ENCODE measurements at places on chromosomes 2 and 18.

GRCh38 chr2:177694348-177694747 lies 301.8 kb downstream of the AGPS start:
- DNase-seq = no peak

- DNase-seq = no peak
Measured at GRCh38 chr2:16028644-16029043, 88.3 kb downstream of the MYCN start.

DNA sequence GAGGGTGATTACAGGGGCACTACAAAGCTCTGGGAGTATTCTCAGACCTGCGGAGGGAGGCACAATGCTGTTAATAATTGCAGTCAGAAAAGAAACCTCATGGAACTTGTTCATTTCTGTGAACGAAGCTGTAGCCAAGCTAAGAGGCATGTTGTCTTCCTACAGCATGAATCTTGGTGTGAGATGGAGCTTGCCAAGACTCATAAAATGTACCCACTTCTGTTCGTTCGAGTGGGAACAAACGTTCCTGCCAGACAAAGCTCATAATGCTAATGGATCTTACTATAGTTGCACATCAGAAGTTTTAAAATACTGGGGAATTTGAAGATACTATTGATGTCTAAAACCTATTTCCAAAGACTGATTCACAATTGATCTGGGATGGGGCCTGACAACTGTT lies 489.1 kb downstream of the ZEB2 start:
- no peak for DNase-seq

GRCh38 chr2:7203056-7203467 lies 285.9 kb downstream of the RNF144A start:
- DNase-seq = peak; percentile 42

DNA sequence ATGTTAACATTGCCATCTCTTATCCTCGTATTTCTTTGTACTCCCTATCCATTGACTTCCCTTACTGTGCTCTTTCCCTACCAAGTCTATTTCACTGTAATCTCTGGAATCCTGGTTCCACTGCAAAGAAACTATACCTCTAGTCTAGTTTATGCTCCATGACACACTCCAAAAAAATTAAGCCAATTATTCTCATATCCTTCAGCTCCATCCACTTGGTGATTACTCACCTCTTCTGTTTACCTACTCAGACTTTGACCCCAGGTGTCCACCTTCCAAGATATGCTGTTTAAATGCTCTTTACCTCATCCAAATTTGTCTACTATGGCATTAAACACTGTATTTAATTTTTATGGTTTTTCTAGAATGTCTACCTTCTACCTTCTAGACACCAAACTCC lies 137.9 kb downstream of the ATAD2B start:
- DNase-seq = no peak

DNA sequence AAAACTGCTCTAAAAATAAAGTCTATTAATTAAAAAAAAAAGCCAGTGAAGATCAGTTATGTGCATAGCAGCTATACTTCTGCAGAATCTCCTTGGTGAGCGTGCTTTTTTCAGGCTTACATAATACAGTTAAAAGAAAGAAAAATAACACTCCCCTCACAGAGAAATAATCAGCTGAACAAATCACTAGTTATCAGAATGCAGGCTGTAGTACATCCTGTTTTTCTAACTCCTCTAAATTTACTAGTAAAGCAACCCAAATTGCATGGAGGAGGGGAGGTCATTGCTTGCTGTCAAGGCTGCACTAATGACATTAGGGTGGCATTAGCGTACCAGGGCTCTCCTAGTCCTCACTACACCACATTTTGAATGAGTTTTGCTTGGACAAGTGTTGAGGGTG lies 192.2 kb downstream of the PLCL1 start:
- DNase-seq = no peak

DNA sequence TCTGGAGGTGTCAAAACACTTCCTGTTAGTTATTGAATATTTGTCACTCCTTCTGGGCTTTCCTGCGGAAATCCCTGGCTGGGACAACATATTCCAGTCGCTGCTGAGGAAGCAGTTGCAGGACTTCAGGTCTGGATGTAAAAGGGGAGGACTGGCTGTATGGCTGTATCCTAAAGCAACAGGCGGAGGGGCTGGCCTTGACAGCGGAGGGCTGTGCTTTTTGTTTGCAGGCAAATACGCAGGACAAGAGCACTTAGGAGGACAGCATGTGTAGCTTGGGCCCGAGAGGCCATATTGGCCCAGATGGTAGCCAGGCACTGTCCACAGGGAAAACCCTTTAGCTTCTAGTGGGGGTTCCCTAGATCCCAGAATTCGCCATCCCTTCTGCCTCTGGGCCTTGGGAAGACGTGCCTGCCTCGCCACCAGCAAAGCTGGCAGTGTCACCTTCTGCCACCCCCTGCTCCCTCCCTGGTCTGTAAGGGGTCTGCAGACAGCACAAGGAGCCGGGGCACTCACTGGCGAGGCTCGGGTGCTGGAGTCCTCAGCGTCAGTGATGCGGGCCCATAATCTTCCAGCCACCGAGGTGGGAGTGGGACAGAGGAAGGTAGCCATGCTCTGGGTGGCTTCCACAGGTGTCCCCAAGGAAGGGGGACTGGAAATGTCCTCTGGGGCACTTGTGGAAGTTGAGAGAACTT lies 6.7 kb downstream of the NPPC start:
- no peak for DNase-seq

- DNase-seq = no peak
Measured at GRCh38 chr2:11234309-11234708, 79.0 kb downstream of the SLC66A3 start.

DNA sequence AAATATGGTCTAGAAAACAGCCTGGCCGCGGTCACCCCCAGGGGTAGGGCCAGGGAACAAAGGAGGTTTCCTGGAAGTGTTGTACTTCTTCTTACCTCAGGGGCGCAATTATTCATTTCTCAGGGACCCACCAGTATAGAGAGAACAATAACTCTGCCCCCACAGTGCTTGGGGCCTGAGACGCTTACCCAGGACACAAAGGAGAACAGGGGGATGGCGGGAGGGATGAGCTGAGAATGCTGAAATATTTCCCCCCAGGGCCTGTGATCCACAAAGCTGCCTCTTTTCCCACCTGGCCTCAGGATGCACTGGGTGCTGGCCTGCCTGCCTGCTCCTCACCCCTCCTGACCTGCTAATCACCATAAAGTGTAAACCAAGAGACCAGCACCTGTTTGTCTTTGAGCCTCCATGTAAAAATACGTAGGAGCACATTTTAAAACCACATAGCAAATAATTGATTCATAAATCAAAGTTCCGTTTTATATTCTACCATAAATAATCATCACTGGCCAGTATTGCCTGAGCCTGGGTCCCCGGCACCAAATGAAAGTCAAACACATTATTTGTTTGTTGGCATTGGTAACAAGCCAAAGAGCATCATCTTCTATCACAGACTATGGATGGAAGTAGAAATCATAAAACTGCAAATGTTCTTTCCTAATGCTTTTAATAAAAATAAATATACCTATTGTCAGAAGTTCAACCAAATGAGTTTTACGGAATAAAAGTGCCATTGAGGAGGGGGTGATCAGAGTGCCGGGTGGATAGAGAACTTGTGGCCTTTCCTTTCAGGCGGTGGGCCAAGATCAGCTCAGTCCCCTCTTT lies 67.3 kb upstream of the RMDN2 start:
- no peak for DNase-seq

- DNase-seq = no peak
Measured at GRCh38 chr2:151192681-151193080, 69.0 kb downstream of the RBM43 start.

GRCh38 chr2:131026919-131027318 lies 66.3 kb downstream of the FAM168B start:
- no peak for DNase-seq
